ENCODE measurements at places on chromosomes 3 and 15.

- no peak for DNase-seq
Measured at GRCh38 chr15:41256103-41256502, 25.0 kb downstream of the CHP1 start.

DNA sequence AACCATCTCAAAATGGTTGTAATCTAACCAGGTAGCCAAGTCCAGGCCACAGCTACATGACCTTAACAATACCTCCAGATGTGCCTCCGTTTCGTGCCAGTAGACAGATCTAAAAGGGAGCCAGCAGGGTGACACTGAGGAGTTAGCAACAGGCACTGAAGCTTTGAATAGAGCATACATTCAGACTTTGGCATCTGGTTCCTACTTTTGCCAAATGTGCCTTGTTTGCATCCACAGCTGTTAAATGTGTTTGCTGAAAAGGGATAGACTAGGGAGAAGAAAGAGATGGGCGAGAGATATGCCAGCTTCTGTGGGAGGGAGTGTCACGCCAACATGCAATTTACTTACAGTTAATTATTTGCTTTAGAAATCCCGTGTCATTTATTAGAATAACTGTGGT is 1433.9 kb upstream of the CADM2 start:
- DNase-seq = no peak

GRCh38 chr15:96470681-96471310 is 140.3 kb downstream of the NR2F2 start:
- no peak for DNase-seq

DNA sequence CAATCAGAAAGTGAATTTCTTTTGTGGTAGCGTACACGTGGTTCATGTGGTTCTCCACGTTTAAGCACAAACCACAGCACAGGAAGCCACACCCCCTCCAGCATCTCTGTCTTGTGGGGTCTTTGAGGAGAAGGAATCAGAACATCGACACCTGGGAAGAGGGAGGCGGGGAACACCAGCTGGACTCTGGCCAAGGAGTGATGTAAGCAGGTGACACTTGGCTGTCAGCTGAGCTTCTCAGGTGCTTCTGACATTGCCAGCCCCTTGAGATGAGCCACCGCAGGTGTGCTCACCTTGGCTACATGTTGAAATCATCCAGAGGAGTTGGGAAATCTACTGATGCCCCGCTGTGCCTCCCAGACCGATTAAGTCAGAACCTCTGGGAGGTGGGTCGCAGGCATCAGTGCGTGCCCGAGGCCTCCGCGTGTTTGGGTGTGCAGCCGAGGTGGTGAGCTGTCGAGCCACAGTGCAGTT is 85.0 kb downstream of the FAM81A start:
- DNase-seq = no peak

GRCh38 chr3:174495928-174496327 is 363.2 kb upstream of the NAALADL2 start:
- DNase-seq = no peak

GRCh38 chr3:59692117-59692516 is 642.3 kb upstream of the CFAP20DC start:
- no peak for DNase-seq

- DNase-seq = no peak
Measured at GRCh38 chr3:89058371-89058770, 49.0 kb upstream of the EPHA3 start.

DNA sequence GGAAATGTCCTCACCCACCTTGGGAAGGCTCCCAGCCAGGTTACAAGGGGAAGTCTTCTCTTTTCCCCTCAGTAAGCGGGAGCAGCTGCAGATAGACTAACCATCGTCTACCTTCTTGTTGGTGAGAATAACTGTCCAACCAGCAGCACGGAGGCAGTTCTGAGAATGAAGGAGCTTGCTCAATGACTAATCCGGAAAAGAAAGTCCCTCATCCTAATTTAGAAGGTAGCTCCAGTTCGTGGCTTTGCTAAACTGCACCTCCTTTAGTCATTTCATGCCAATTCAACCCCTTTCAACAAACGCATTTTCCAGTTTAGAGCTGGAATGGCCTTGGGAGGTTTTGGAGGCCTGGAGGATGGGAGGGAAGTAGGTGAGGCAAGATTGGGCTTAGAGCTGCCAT is 527.4 kb upstream of the PROK2 start:
- no peak for DNase-seq

GRCh38 chr15:66498501-66499386 is 1.2 kb upstream of the SNAPC5 start:
- DNase-seq = no peak

DNA sequence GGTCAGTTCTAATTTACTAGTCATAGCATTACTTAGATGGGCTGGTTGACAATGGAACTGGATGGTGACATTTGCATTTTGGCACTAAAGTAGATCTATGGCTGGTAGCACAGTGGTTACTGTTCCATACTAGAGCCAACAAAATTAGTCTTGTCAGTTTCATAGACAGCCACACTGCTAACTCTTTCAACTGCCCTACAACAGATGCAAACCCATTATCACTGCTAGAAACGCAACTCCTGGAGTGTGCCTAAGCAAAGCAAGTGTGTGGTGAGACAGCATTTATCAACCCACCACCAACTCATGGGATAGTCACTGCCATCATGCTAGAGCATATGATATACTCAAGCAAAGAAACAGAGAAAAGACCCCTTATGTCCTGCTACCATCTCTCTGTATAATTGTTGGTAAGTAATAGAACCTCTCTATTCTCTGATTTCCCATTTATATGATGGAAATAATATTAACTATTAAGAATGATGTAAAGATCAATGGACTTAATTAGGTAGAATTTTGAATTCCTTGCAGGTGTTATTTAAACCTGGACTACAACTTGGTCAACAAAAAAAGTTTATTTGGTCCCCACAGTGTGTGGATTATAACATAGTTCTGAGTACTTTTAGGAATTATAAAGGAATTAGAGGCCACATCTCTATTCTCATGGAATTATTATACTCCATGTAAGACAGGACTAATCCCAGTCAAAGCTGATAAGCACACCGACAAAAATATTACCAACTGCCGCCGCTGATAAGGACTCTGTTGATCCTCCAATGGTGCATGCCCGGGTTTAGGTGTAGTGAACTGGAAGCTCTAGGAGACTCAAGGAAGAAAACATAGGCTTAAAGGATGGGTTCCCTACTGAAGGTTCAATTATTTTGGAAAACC is 19.9 kb upstream of the ABHD5 start:
- no peak for DNase-seq

DNA sequence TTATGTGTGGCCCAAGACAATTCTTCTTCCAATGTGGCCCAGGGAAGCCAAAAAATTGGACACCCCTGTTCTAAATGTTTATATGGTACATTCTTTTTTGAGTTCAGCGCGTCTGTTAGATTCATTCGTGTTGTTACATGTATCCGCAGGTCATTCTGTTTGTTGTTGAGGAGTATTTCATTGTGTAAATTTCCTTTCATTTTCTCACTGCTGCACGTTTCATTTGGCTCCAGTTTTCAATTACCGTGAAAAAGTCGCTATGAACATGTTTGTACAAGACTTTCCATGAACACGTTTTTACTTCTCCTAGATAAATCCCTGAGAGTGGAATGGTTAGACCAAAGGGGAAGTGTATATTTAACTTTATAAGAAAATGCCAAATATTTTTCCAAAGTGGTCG is 7.5 kb upstream of the OPA1 start:
- no peak for DNase-seq

DNA sequence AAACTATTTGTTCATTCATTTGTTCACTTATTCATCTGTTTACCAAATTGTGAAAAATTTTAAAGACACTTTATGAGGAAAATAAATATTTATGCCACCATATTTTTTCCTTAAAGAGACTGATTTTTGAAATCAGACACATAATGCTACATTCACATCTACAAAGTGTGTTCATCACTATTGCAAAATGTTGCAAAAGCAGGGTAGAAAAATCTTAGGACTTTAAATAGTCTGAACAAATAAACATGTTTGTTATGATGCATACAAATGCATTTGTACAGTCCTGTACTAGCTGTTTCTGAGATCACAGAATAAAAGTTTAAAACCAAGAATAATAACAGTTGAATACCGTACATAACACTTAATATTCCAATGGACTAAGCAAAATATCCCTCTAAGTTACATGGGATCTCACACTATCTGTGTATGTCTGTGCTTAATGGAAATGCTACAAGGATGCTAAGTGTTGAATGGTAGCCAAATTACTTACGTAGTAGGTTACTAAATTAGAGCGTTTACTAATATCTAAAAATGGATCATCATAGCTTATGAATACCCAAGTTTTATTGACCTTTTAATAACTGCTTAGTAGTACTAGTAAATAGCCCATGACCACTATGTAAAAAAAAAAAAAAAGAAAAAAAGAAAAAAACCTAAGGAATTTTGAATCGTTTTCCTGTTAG is 25.1 kb downstream of the ATP11B start:
- DNase-seq = no peak

DNA sequence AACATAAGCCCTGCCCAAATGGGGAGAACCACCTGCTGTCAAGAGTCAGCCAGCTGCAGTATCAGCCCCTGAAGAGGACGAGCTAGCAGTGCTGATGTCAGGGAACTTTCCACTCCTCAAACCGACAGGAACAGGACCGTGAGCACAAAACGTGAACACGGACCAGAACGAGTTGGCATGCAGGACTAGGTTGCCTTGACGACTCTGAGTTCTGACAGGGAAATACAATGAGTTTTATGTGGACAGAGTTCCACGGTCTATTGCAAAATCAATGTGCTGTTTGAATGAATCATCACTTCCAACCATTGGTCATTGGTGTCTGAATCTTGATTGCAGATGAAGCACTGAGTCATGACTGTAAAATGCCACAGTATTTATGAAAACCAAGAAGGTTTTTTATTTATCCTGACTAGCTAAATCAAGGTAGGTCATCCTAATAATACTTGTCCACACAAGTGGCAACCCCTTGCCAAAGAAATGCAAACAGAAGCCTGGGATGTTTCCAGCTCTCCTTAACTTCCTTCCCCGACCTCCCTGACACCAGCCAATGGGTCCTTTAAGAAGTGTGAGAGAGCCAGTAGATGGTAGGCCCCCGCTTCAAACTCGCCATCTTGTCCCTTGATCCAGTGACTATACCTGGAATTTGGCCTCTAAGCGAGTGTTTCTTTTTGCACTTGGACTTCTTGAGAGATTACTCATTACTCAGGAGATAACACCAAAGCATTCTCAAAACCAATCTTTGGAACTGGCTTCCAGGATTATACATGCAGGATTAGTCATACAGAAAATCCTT is 119.6 kb downstream of the ASB7 start:
- peak; percentile 97 for DNase-seq

GRCh38 chr15:69315402-69316110 is 16.8 kb downstream of the PAQR5 start:
- DNase-seq = no peak

DNA sequence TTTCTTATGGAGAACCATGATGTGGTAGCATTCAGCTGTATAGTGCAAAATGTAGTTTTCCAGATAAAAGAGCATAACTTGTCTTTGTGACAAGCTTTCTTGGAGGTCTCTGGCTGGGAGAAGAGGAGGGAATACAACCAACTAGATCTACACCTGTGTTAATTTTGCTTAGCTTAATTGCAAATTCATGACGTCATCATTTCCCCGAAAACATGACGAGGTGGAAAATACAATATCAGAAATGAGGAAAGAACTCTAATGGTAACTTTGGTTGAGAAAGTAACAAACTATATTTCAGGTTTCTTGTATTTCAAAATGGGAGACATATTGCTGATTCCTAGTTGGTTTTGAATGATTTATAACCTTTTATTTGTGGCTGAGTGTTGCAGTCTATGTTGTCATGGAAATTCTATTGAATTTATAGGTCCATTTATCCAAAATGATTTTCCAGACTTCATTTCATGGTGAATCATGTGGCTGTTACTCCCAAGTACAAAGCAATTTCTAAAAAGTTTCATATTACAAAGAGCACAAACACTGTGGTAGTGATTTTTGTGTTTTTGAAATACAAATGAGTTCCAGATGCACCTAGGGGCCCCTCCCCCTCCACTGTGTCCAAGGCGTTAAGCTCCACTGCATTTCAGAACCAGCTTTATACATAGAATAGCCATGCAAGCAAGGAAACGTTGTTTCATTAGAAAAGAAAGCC is 307.2 kb downstream of the FEZF2 start:
- DNase-seq = no peak

DNA sequence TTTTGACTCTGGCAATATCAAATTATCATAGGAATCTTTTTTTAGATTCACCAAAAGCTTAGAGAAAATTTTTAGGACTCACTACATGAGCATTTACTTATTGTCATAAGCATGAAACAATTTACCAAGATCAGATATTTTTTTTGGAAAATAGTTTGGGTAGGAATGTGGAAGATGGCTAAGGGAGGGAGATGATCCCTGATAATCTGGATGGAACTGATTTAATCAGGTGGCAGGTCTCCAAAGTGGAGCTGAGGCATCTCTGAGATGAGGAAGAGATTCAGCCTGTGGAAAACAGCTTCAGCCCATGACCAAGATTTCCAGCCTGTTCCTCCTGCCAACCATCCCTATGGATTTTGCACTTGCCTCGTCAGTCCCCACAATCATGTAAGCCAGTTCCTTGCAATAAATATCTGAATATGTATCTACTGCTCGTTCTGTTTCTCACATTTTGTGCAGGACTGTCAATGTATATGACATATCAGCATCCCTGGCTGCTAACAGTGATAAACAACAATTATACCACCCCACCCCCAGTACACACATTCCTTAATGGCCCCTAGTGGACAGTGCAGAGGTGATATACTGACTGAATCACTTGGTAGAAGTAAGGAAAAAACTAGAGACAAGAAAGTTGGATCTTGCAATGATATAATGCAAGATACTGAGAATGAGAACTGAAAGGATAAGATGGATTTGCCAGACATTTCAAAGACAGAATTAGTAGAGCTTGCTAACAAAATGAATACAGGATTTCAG is 183.8 kb downstream of the NEK10 start:
- DNase-seq = no peak

DNA sequence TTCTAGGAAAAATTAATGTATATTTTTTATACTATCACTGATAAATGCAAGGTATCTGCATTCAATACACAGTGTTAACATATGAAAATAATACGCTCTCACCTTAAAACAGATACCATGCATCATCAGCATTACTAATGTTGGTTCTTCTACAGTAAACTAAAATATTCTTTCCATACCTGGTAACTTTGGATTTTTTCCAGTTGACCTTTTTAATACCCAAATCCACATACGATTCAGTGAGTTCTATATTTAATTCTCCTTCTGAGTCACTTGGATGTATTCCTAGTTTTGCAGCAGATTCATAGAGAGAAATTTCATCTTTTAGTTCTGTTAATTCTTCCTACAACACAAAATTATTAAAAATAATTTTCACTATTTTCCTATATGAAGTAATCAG is 29.9 kb downstream of the CEP152 start:
- DNase-seq = no peak

DNA sequence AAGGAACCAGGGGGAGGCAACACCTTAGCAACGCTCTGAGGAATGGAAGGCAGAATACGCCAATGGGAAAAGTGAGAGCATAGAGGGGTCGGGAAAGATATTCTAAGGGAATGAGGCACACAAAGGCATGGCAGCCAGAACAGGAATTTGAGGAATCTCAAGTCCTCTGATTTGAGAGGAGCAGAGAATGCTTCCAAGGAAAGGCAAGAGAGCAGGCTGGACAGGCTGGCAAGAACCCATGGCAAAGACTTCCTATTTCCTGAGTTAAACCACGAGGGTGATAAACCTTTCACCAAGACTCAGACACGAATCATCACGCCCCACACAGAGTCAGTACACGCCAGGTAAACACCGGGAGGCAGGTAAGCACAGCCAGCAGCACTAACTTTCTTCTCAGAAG is 109.8 kb downstream of the IGF2BP2 start:
- no peak for DNase-seq

Data from HCT116 (cell line).